ENCODE measurements at places on chromosomes 5 and 9.

DNA sequence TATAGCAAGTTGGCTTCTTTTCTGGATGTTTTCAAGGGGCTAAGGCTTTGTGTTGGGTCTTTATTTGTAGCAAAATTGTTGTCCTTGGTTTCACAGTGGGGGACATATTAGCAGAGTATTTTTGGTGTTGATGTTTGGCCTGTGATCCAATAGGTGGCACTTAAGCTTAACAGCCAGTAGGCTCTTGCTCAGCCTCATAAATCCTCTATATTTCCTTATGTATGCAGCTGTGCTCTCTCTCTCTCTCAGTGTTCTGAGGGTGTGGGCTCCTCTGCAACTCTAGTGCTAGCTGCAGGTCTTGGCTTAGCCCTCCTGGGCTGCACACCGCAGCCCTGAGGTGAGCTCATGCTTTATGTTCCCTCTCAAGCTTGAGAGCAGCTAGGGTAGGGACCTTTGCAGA, 195.0 kb upstream of the GHR start:
- no peak for DNase-seq

GRCh38 chr5:1995491-1995890, 112.8 kb upstream of the IRX4 start:
- no peak for DNase-seq

GRCh38 chr9:124210697-124211096, 47.1 kb upstream of the NEK6 start:
- DNase-seq, result no peak

DNA sequence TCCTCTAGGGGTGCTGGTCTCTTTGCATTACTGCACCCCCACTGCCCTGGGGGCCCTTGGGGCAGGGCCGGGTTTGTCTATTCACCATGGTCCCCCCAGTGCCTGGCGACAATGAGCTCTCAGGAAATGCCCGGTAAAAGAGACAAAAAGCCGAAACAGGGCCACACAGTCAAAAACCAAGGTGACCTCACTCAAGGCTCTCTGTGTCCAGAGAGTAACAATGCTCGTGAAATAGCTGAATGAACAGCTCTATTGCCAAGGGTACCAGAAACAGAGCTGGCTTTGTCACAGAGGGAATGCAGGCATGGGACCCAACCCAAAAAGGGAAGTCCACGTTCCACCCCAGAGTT, 16.0 kb downstream of the SH3PXD2B start:
- no peak for DNase-seq

GRCh38 chr9:33263131-33264002, 1.1 kb downstream of the BAG1 start:
- peak; percentile 10 for DNase-seq

DNA sequence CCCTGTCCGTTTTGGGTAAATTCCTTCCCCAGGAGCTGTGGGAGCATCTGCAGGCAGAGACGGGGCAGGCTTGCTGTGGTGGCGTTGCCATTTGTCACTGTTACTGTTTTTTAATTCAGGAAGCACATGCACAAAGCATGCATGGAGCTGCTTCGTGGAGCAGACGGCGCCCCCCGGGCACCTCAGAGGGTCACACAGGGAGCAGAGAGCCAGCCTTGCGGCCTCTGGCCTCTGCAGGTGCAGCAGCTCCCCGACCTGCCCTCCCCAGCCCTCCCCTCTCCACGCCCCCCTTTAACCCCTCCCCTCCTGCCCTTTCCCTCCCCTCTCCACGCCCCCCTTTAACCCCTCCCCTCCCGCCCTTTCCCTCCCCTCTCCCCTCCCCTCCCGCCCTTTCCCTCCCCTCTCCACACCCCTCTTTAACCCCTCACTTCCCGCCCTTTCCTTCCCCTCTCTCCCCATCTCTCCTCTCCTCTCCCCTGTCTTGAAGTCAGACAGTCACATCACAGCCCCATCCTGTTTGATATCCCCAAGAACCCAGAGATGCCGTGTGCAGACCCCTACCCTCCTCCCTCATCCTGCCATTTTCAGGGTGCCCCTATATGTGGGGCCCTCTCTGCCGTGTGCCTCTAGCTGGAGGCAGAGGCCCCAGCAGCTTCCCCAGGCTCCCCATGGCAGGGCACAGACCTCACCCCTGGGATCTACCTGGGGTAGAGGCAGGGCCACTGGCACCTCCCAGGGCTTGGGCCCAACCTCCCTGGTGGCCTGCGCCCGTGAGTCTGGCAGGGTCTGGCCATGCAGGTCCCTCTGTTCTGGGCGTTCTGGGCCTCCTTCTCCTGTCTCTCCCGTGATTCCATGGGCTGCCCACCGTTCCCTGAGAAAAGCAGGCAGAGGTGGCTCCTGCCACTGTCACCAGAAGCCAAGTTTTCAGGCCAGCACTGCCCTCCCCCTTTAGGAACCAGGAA, 29.6 kb upstream of the UBAC1 start:
- peak; percentile 48 for DNase-seq

GRCh38 chr5:76358-77169, 15.4 kb upstream of the PLEKHG4B start:
- DNase-seq, result no peak

DNA sequence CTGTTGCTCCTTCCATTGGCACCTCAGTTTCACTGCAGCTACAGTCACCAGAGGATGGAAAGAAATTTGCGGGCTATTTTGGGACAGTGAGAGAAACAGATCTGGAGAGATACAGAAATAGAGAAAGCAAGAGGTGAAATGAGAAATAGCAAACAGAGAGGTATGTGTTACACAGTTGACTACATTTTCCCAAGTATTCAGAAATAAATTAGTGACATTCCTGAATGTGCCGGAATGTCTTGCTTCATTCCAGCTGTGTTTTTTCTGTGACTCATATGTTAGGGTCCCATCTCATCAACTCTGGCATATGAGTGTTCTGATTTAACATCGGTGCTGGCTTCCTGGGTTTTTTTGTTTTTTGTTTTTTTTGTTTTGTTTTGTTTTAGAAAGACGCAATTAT, 63.8 kb upstream of the ZNF462 start:
- peak; percentile 89 for DNase-seq

All from astrocyte (in vitro differentiated cells and primary cell).